ENCODE measurements at places on chromosomes 5 and 9.

DNA sequence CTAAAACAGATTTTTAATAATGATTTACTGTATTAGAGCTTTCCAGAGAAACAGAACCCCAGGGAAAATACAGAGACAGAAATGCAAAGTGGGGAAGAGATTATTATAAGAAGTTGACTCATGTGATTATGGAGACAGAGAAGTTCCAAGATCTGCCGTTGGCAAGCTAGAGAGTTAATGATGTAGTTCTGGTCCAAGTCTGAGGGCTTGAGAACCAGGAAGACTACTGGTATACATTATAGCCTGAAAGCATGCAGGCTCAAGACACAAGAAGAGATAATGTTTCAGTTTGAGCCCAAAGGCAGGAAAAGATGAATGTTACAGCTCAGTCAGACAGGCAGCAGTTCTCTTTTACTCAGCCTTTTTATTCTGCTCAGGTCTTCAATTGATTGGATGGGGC is 98.8 kb upstream of the NFIL3 start:
- peak; percentile 21 for DNase-seq

GRCh38 chr9:17875886-17876285 is 297.0 kb downstream of the SH3GL2 start:
- no peak for DNase-seq

DNA sequence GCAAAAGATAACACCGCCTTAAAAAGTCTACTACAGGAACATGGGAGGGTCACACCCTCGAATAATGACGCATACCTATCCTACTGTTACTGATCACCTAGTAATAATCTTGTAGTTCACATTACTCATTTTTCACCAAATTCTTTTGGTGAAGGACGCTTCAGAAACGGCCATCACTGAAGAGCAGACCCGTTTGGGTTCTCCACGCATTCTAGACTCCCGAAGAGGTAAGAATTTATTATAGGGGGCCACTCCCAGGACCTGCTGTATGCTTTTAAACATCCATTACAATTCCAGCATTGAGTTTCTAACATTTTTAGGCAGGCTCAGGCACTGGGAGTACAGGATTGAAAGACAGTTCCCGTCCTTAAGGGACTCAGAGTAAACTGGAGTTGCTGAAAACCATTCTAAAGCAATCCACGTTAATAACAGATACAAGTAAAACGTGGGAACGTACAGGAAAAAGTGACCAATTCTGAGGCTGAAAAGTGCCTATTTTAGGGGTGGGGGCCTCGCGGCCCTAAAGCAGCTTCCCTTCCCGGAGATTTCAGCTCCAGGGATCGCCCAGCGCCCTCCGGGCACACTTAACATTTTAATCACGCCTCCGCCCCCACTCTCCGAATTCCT is at the start of gene FER:
FER (plus strand) TSS at position 124 of the 627 bp plus-strand sequence. CDS start 50,286 bp downstream, outside the sequence.
- peak; percentile 67 for DNase-seq

DNA sequence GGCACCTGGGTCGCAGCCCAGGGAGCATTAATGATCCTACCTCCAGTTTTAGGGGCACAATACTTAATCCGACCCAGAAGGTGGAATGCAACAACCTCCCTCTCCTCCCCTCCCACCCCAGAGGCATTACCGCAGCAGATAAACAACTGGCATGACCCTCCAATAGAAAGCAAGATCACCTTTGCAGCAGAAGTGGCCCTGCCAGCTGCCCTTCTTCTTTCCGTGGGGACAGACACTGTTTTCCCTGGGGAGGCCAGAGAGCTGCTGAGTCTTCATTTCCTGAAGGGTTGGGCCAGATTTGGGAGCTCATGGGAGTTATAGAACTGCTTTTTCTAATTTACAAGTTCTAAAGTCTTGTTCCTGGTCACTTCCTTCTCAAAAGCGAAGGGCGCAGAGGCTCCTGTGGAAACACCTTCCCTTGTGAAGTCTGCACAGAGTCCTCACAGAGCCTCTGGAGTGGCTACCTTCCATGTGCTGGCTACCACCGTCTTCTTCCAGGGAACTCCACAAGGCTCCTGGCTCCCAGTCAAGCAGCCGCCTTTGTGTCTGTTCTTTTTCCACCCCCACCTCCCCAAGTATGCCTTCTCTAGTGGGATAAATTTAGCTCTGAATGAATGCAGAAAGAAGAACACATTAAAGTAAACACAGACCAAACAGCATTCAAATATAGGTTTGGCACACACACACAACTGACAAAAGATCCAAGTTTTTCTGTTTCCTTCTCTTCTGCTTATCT is 8.0 kb upstream of the PALM2AKAP2 start:
- peak; percentile 88 for DNase-seq

DNA sequence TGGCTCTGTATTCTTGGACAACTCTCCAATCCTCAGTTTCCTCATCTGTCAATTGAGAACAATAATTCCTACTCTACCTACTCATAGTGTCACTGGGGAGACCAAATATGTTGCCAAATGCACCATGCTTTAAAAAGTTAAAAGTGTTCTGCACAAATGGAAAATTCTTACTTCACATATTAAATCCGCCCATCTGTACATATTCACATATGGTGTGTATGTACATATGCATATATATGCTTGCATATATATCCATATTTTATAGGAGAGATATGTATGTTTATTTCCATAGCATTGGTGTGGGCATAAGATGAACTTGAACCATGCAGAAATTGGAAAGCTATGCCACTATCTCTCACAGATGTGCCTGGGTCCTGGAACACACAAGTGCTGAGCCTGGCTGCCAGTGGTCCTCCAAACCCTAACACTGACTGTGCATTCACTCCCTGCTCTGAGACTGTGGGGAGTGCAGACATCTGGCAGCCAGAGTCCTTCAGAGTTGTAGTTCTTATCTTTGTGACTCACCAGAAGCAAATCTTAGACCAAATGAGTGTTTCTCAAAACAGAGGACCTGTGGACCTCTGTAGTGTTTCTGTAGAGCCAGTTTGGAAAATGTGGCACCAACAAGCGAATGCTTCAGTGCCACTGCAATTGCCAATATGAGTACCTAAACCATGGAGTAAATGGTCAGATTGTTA is 168.7 kb downstream of the GRIA1 start:
- DNase-seq, result peak; percentile 84

GRCh38 chr9:95645992-95646391 is 129.2 kb upstream of the PTCH1 start:
- no peak for DNase-seq

- peak; percentile 45 for DNase-seq
Measured at GRCh38 chr5:21919414-21920022, 933.6 kb downstream of the CDH12 start.

DNA sequence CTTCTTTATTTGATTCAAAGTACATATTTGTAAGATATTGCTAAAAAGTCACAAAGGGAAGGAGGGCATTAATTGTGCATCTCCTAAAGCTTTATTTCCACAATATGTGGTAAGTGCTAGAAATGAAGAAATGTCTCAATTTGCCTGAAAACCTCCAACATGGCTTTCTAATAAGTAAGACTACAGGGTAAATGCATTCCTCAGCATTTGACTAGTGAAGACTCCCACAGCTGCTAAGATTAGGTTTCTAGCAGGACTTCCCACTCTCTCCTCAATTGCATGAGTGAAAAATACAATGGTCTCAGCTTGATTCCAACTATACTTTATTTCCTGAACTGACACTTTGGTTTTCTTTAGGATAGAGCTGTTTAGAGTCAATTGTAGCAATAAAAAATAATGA is 162.1 kb downstream of the ELAVL2 start:
- no peak for DNase-seq

DNA sequence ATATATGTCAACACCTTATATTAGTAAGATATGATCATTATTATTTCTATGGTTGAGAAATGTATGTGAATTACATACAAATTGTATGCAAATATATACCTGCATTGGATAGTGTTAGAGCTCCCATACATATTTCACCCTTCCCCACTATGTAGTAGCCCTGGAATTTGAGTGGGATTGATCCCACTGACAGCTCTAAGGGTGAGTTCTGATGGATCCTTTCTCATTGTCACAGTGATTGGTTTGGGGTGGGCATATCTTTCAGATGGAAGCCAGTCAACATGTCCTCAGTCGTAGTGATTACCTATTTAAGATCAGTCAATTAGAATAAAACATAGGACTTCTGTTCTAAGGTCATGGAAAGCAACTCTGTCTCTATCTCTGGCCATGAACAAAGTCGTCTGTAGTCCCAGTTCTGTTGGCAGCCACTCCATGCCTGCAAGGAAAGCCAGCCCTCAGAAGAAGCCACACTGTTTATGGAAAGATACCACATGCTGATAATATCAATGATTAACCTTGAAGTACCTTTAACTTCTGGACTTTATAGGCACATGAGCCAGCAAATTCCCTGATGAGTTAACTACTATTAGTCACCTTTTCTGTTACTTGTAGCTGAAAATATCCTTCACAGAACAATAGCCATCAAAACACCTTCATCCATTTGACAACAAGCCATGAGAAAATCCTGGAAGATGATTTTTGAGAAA is 5.1 kb upstream of the CCDC192 start:
- DNase-seq, result peak; percentile 64

DNA sequence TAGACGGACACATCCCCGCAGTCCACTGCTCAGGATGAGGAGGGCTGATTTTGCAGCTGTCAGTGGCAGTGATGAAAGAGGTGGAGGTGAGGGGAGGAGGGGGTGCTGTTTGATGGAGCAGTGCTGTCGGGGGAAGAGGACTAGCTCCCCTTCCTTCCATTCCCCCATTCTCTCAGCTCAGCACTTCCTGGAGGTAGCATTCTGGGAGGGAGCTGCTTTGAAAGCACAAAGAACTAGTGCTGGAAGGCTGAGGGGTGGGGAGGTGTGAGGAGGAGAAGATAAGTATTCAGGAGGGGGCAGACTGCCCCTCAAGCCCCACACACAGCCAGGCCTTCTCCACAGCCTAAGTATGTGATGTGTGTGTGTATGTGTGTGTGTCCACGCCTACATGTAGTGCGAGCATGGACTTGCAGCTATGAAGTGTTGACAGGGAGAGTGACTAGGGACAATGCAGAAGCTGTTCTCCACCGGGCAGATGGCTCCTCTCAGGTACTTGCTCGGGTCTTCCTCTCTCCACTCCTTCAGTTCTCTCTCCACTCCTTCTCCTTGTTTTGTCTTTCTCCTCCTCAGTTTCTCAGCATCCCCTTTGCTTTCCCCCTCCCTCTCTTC is 65.5 kb upstream of the HSPA9 start:
- DNase-seq, result no peak

GRCh38 chr9:35618854-35619799 is 914 bp upstream of the CD72 start:
- DNase-seq, result no peak

DNA sequence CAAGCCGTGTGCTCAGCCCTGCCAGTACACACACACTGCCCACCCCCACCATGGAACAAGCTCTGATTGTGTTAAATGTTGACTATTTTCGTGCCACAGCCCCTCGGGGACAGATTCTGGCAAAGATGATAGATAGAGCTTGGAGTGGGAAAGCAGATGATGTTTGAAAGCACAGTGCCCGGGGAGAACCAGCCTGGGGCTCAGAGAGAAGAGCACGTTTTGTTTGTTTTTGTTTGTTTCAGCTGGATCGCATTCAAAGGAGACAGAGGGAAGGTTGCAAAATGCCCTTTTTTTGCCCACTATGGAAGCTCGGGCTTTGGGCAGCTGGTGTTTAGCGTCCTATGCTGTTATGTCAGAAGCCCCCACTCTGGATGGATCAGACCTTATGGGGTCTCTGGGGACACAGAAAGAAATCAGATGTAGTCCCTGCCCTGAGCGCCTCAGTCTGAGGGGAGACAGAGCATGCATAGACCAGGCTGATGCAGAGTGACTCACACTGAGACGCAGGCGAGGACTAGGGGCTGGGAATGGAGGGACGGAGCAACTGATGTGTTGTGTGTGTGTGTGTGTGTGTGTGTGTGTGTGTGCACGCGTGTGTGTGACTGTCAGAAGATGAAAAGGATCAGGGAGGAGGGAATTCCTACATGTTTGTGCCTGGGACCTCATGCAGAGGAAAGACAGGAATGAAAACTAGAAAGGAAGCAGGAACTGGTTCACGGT is 229.7 kb downstream of the MELK start:
- peak; percentile 9 for DNase-seq

DNA sequence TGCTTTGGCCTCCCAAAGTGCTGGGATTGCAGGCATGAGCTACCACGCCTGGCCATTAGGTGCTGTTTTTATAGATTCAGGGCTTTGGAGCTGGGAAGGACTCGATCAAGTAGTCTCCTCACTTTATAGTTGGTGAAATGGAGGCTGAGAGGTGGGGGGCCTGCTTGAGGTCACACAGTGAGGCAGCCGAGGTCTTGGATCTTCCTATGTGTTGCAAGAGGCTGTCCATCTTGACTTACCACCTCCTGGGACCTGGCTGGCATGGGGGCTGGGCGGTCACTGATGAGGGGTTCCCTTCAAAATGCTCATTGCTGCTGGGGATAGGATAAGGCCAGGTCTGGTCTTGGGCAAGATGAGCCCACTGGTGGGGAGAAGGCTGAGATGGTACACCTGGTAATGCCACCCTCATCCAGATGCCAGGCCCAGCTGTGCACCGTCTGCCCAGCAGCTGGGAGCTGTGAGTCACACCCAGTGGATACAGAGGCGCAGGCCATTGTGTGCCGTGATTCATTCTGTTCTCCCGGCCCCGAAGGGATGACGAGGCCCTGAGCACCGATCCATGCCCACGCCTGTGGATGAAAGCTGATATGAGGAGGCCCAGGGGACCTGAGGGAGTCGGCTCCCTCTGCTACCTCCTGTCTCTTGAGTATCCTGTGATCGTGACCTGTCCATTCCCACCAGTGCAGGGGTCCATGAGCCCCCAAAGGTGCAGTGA is 10.5 kb upstream of the NDST1 start:
- peak; percentile 90 for DNase-seq

DNA sequence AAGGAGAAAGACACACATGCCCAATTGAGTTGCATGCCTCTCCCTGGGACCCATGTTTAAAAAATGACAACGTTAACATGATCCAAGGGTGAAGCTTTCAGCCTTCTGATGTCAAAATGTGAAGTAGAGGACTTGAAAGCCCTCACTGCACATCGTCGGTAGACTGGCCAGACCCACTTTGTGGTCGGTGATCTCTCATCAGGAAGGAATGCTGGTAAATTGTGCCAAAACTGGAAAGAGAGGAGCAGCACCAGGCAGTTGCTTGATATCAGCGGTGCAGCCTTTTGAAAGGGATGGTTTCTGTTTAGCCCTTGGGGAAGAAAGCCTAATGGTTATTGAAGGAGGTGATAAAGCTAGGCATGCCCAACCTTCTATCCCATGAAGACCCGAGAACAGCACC is 125.3 kb upstream of the MARCHF11 start:
- DNase-seq, result no peak

GRCh38 chr5:33721491-33722200 is 170.1 kb downstream of the ADAMTS12 start:
- peak; percentile 24 for DNase-seq
